GM12878 (cell line): ENCODE measurements at places on chromosomes 7 and 10. TPM values are rescaled to one million over a fixed set of nuclear protein-coding genes. Genes with fewer than 3 reads are reported as not detected.

DNA sequence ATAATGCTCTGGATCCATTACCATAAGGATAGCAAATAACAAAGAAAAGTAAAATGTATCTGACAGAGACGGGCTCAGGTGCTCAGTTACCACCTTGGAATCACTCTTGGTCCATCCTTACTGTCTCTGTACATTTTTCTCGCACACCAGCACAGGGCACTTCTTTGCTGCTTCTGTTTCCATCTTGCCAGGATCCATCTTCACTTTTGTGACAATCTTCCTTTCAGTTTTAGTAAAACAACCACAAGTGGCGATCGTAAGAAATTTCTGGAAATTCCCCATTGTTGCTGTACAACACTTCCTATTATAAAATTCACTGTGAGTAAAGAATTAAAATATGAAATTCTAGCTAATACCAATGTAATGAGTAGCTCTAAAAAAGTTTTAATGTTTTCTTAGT, 695.5 kb downstream of the GRM8 start:
- no peak for DNase-seq

- no peak for DNase-seq
Measured at GRCh38 chr7:2715341-2716231, 27.6 kb downstream of the AMZ1 start.

DNA sequence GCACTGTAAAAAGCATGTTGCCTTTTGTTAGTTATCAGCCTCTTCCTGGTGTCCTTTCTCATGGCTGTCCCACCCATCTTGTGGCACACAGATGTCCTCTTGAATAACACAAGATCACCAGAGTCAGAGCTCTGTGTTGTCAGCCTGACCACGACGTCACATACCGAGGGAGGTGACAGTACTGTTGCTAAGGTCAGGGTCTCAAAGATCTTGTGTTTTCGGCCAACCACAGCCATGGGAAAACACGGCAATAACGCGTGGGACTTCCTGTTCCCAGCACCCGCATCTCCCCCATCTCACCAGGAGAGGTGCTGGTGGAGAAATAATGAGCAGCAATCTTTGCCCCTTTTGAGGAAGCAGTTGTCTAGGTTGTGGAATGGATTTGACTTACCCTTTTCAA, 40.4 kb downstream of the NPVF start:
- DNase-seq, result no peak

GRCh38 chr7:133931053-133931452, 196.1 kb upstream of the LRGUK start:
- no peak for DNase-seq

GRCh38 chr7:47659664-47660462, 78.0 kb upstream of the TNS3 start:
- DNase-seq, result no peak

Gene FEZF1
- not detected in 2 replicates for total RNA-seq

Gene LRRC4
- 0.16 TPM in 1 of 2 replicates, not detected in the other for total RNA-seq
